Stimulated activated CD4-positive, alpha-beta T cell treated with anti-CD3 and anti-CD28 coated beads, Interleukin-2, amount 100 ng/mL, for 48 hours (primary cell): ENCODE measurements at places on chromosomes 13 and 19.

- no peak for DNase-seq
Observed at GRCh38 chr13:40064154-40065097, 409.0 kb downstream of the COG6 start.

DNA sequence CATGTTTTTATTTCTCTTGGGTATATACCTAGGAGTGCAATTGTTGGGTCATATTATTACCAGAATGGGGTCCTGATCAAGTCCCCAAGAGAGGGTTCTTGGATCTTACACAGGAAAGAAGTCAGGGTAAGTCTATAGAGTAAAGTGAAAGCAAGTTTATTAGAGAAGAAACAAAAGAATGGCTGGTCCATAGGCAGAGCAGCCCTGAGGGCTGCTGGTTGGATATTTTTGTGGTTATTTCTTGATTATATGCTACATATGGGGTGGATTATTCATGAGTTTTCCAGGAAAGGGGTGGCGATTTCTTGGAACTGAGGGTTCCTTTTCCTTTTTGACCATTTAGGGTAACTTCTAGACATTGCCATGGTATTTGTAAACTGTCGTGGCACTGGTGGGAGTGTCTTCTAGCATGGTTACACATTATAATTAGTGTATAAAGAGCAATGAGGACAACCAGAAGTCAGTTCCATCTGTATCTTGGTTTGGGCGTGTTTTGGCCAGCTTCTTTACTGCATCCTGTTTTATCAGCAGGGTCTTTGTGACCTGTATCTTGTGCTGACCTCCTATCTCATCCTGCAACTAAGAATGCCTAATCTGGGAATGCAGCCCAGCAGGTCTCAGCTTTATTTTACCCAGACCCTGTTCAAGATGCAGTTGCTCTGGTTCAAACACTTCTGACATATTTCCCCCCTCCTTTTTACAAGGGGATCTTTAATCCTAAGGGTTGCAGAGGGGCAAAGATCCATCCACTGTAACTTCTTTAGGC is 41.1 kb downstream of the CEACAM1 start:
- DNase-seq = no peak

- no peak for DNase-seq
Observed at GRCh38 chr13:41506312-41506711, 49.0 kb downstream of the RGCC start.

- peak; percentile 90 for DNase-seq
Observed at GRCh38 chr19:1929021-1929742, 11.8 kb upstream of the CSNK1G2 start.

- DNase-seq = no peak
Observed at GRCh38 chr13:95797016-95797415, 120.1 kb downstream of the DNAJC3 start.

- no peak for DNase-seq
Observed at GRCh38 chr19:49222011-49222410, 64.4 kb downstream of the TRPM4 start.

DNA sequence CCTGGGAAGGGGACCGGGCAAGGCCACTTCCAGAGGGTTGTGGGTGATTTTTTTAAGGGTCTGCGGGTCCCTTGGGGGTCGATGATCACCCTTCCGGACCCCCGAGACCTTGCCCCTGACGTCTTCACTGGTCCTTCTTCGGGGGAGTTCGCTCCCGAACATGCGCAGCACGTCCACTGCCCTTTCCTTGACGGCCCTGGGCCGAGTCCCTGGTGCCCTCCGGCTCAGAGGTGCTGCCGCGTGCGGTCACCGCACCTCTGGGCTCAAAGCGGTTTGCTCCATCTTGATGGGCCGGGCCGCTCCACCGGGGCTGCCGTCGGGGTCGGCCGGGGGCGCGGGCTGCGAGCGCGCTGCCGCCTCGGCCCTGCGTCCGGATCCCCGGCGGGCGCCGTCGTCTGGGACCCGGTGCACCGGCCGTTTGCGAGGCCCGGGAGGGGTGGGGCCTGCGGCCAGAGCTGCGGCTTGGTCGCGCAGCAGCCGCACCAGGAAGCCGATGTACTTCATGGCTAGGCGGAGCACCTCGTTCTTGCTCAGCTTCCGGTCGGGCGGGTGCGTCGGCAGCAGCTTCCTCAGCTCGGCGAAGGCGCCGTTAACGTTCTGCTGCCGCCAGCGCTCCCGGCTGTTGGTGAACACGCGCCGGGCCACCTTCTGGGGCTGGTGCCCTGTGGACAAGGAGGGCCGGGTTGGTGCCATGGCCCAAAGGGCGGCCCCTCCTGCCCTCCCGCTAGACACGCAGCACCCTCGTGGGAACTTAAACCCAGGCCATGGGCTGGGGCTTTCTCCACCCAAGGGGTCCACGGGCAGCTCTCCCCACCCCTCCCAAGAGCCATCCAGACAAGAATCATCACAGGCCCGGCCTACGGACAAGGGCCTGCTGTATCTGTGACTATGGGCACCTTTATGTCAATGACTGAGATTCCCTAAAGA is 3.3 kb downstream of the LYL1 start:
- no peak for DNase-seq

- peak; percentile 48 for DNase-seq
Observed at GRCh38 chr19:17522988-17523872, 11.8 kb downstream of the PGLS start.

GRCh38 chr19:3479177-3479833 is 1.0 kb downstream of the SMIM24 start:
- no peak for DNase-seq

DNA sequence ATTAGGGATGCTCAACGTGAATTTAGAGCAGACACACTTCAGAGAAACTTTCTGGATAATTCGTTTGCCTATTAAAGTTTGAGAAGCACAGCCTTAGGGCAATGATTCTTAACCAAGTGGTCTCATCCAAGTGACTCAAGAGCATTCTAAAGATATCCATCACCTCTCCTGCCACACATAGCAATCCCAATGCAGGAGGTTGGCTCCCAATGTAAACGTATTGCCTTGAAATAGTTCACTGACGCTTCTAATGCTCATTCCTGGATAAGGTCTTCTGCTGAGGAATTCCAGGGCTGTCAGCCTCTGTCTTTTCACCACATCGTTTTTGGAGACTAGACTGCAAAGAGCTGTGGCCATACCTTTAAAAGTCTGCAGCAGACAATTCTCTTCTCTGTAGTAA is 279.8 kb upstream of the DACH1 start:
- no peak for DNase-seq

GRCh38 chr19:46840498-46840942 is 10.1 kb downstream of the AP2S1 start:
- peak; percentile 26 for DNase-seq

- no peak for DNase-seq
Observed at GRCh38 chr13:94590744-94591143, 5.2 kb downstream of the TGDS start.

- no peak for DNase-seq
Observed at GRCh38 chr13:104584481-104584880, 1518.3 kb upstream of the SLC10A2 start.

- DNase-seq = no peak
Observed at GRCh38 chr13:26968431-26969341, 202.9 kb downstream of the USP12 start.

DNA sequence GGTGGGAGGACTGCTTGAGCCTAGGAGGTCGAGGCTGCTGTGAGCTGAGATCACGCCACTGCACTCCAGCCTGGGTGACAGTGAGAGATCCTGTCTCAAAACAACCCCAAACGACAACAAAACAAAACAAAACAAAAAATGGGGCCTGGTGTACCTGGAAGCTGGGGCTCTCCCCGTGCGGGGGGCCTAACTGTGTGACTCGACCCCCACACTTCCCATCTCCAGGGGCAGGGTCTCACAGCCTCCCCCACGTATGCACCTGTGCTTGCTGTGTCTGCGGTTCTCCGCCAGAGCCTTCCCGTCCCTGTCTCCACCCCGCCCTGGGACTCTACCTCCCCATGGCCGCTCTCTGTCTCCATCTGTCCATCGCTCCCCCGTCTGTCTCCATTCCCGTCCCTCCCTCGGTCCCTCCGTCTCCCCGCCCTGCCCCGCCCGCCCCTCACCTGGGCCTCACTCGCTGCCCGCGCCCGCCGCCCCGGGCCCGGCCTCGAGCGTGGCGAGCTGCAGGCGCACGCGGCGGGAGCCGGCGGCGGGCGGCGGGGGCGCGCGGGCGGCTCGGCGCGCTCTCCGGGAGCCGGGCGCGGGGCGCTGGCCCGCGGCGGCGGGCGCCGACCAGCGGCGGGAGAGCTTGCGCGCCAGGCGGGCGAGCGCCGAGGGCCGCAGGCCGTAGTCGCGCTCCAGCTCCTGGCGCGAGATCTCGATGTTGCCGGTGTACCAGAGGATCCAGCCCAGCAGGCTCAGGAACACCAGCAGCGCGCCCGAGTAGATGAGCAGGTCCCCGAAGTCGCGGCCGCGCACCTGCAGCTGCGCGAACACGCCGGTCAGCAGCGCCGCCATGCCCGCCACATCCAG is 587 bp downstream of the TMEM238 start:
- DNase-seq = peak; percentile 36

DNA sequence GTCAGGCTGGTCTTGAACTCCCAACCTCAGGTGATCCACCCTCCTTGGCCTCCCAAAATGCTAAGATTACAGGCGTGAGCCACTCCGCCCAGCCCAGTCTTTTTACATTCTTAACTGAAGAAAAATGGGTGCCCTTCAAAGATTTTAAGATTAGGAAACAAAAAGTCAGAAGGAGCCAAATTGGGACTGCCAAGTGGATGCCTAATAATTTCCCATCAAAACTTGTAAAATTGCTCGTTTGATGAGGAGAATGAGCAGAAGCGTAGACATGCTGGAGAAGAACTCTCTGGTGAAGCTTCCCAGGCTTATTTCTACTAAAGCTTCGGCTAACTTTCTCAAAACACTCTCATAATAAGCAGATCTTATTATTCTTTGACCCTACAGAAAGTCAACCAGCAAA is 31.3 kb downstream of the NUMBL start:
- DNase-seq = no peak

DNA sequence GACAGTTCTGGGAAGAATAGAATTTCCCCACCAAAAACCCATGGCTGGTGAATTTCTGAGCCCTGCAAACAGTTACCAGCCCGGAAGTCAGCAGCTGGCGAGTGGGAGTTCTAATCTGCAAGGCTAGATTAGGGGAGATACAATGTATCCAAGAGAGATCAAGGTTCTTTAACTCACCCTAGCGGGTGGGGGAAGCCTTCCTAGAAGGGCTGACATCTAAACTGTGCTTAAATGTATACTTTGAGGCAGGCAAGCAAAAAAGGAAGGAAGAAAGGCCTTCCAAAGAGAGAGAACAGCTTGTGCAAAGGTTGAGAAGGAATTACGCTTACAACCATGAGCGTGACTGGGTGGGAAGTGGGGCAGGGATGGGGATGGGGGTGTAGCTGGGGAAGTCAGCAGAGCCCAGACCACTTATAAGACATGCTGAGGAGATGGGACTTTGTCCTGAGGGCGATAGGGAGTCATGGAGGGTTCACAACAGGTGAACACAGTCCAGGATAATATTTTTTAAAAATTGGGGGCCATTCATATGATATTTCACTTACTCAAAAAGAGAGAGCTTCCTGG is 20.8 kb upstream of the ZNRF4 start:
- DNase-seq = no peak

DNA sequence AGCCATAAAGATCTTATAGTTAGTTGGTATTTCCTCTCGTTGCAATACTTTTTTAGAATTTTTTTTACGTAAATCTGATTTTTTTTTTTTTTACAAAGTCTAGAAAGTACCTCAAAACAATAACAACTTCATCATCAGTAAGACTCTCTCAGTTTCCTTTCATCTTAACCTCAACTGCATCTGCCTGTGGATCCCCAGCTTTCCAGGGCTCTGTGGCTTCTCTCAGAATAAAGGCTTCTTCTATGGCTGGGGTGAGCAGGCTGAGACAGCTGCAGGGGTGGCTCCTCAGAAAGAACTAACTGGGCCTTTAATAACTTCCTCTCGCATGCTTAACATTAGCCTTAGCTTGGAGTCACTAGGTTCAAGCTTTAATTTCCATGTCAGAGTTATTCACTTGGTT is 4.2 kb downstream of the ZNF506 start:
- DNase-seq = peak; percentile 29
